ENCODE measurements at places on chromosomes 12 and 14. TPM values are rescaled to one million over a fixed set of nuclear protein-coding genes. Genes with fewer than 3 reads are reported as not detected.

Gene ANO2
- total RNA-seq = not detected

Gene MNAT1
- total RNA-seq = 48.2 TPM

DNA sequence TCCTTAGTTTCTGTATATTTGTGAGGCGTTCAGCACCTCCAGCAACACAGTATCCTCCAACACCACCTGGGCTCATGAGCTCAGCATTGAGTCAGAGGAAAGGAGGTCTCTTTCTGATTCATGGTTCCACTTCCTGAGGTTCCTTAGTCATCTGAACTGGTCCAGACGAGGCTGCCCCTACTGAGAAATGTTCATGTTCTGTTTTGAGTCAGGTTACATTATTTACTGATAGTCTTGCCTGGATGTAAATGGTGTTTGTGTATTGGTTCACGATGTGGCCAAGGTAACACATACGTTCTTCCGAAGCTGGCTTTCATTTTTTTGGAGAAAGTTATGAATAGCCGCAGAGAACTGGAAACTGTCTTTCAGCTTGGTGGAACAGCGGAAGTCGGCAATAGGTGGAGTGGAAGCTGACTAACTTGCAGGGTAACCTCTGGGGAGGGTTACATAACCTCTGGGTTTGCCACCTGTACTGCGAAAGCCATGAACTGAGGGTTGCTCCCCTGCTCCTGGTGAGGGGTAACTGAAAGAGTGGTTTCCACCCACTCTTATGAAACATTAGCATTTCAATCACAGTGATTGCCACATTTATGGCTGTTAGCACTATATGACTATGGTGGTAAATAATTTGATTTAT, 42.2 kb upstream of the MANSC4 start:
- no peaks in the 10 kb centered on the region for H3K36me3 ChIP-seq
- H3K27ac ChIP-seq = peak overlapping the region; percentile 77
- H3K4me1 ChIP-seq = peaks cover 5% of the 10 kb centered on the region
- H3K4me3 ChIP-seq = peak overlapping the region; percentile 52
- H3K27me3 ChIP-seq = peaks cover 10% of the 10 kb centered on the region

DNA sequence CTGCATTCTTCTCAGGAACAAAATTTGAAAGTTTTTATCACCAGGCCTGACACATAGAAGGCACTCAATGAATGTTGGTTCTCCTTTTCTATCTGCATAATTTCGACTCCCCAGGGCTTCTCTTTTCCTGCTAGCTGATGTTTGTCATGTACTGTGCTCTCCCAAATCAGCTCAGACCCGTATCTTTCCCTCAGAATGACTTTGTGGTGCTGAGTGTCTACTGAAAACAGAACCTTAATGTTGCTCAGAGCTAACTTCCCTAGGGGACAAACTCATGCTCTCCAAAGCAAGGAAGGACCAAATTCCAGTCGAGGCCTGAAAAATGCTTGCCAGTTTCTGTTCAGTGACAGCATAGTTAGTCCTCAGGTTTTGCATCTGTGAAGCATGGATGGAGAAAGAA, 1.9 kb downstream of the ARHGDIB start:
- peaks cover 82% of the 10 kb centered on the region for H3K4me1 ChIP-seq
- no peak for DNase-seq
- H3K27ac ChIP-seq = peak overlapping the region; percentile 97

Gene BDKRB2
- total RNA-seq = not detected
